ENCODE measurements at places on chromosomes 7 and 10.

- no peak for DNase-seq
These were observed 11.9 kb downstream of the CUX1 start for GRCh38 chr7:101829374-101829773.

GRCh38 chr10:5685764-5686240 is 1.2 kb downstream of the TASOR2 start:
- DNase-seq: no peak

- DNase-seq: no peak
These were observed 296.0 kb upstream of the MKI67 start for GRCh38 chr10:128422190-128422589.

DNA sequence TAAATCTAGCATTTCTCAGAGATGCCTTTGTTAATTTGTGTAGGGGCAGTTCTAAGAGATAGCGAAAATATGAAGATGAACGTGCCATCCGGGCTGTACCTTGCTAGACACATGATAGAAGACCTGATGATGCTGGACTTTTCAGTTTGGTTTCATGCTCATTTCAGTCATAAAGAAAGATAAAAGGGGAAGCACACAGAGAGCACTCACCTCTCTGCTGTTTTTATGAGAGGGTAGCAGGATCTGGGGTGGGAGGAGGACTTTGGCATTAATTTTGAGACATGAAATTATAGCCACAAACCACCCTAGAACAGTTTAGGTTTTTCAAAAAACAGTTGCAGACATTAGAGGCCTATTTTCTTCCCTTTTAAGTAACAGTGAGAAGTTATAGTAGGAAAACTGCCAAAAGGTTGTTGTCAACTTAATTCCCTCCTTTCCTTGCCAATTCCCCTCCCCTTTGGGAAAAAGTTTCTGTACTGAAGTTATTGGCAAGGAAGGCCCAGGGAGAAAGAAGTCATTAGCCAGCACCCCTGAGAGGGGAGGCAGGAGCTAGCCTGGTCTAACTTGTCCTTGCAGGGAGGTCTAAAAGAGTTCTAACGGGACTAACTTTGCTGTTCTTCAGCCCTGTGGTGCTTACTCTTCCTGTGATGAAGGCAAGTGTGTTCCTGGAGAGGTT is 2.6 kb downstream of the ST7 start:
- no peak for DNase-seq

DNA sequence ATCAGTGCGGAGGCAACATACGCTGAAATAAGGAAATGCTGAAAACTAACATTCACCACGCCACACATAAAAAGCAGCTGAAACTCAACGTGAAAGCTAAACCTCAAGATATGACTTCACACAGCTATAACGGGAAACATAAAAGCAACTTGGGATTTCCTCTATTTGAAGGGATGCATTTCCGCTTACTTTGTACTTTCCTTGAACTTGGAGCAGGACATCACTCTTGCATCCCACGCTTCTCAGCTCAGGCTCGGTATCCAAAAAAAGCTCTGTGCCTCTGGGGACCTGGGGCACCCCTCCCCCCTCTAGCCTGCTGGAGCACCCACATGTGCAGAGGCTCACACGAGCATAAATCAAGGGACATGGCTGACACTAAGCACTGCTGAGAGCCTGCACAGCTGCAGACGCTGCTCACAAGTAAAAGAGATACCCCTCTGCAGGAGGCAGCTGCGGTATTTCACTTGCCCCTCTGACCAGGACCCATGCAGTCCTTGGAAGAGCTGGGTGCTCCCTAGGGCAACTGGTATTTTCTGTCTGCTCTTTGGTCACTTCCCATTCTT is 34.2 kb downstream of the PARD3 start:
- no peak for DNase-seq

- DNase-seq: no peak
These were observed 19.9 kb downstream of the CCDC3 start for GRCh38 chr10:12981570-12981969.

DNA sequence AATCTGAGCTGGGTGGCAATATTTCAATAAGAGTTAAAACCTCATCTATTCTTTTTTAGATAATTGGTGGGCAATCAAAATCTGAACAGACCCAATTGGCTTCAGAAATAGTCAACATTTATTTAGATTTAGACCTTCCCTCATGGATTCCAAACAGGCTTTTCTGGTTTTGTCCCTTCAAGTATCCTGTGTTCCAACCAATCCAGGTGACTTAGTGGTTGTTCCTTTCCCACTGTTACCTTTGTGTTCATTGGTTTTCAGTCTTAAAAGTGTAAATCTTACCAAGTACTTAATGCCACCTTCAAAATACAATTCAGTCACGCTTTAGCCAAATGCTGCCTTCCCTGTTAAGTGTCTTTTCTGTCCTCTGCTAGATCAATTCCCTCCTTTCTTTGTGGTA is 85.9 kb downstream of the AHR start:
- DNase-seq: no peak

DNA sequence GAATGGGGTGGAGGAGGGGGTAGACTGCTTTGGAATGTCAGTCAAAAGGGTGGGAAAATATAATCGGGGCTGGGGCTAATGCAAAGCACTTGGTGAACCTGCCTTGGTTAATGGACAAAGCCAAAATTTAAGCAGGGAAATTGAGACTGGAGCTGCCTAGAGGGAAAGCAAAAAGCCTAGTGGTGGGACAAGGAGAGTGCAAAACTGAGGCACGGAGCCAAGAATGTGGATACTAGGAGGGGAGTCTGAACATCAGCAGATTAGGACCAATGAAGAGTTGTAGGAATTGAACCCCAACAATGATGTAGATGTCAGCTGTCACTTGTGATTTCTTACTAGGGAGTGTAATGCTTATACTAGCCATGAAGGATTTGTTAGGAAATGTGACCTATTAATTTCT is 195.9 kb downstream of the MDFIC start:
- DNase-seq: no peak

GRCh38 chr10:72338180-72338579 is 16.5 kb downstream of the DNAJB12 start:
- DNase-seq: no peak

- no peak for DNase-seq
These were observed 13.7 kb upstream of the MACROH2A2 start for GRCh38 chr10:70038923-70039322.

- no peak for DNase-seq
These were observed 7.9 kb downstream of the FAM20C start for GRCh38 chr7:200290-200689.

- no peak for DNase-seq
These were observed 27.9 kb upstream of the GATA3 start for GRCh38 chr10:8026349-8027259.

DNA sequence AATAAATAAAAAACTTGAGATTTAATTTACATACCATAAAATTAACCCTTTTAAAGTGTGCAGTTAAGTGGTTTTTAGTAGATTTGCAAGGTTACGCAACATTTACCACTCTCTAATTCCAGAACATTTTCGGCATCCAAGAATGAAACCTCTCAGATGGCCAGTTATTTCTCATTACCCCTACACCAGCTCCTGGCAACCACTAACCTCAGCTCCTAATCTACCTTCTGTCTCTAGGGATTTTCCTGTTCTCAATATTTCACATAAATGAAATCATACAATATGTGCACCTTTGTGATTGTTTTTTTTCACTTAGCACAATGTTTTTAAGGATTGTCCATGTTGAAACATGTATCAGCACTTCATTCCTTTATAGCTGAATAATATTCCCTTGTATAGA is 45.1 kb downstream of the INPP5F start:
- DNase-seq: no peak

- no peak for DNase-seq
These were observed 488.0 kb upstream of the POM121L12 start for GRCh38 chr7:52547308-52547910.

DNA sequence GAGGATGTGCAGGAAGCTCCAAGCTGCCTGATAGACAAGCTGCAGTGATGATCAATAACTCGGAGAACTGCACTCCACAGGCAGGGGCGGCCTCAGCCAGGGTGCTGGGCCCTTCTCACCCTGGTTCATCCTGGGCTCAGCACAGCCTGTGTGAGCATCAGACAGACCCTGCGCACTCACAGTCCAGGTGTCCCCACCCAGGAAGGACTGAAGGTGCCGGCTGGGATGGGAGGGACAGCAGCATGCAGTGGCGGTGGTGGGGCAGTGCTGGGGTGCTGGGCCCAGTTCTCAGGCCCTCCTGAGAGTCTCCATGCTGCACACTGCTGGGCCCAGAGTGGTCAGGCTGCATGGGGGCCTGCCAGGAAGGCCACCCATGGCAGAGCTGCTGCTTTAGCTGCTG is 74.1 kb downstream of the ITIH5 start:
- no peak for DNase-seq

GRCh38 chr10:14507176-14507575 is 176.5 kb upstream of the FRMD4A start:
- no peak for DNase-seq

GRCh38 chr10:91632671-91633550 is at the start of gene PPP1R3C:
Gene PPP1R3C, minus strand, starts transcription at chr10:91633071. Its CDS starts 102 bp downstream, at chr10:91632969.
- peak; percentile 68 for DNase-seq

DNA sequence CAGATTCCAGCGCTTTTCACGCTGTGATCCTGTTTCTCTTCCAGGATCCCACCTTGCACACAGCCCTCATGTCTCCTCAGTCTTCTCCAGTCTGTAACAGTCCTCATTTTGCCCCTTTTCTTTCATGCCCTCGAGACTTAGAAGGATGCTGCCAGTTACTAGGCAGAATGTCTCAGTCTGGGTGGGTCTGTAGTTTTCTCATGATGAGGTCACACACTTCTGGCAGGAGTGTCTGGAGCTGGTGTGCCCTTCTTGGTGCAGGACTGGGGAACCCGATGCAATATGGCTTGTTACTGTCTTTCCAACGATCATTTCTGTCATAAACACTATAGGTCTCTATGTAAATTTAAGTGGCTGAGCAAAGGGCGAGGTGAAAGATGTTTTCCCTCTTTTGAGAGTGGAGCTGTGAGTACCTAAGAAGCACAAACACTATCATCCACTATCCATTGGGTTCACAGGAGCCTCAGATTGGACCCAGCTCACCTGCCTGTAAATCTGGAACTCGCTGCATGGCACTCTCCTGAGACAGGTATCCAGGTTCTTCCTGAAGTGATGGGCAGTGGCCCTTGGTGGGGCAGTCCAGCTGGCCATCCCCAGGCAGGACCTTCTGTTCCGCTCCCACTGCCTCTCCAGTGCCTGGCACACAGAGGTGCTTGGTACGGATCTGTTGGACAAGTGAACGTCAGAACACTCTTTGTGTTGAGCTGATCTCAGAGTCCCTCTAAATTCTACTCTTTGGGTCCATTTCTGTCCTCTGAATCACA is 64.3 kb upstream of the ZNF32 start:
- DNase-seq: no peak

GRCh38 chr7:80630608-80631405 is 7.6 kb upstream of the CD36 start:
- no peak for DNase-seq

GRCh38 chr7:112290065-112290464 is 83.6 kb downstream of the ZNF277 start:
- DNase-seq: no peak

- DNase-seq: no peak
These were observed 237.1 kb upstream of the NRP1 start for GRCh38 chr10:33571616-33572015.

GRCh38 chr7:132211971-132212370 is 364.3 kb downstream of the PLXNA4 start:
- DNase-seq: no peak

DNA sequence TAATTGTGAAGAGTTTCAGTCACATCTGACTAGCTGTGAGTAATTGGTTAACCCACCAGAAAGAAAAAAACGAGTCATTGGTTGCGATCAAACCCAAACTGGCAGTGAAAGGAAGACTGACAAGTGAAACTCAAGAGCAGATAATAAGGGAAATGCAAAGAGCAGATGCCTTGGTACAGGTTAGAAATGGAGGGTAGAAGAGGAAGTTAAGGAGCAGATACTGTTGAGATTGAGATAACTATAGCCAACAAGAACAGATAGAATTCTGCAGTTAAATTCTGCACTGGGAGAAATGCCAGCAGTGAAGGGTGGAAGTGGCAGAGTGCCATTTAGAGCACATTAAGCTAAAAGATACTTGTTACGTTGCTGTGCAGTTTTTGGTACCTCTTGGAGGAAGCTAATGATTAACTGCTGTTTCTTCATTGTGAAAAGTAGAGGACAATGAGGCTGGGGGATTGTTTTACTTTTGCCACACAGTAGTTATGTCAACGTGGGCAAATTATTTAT is 65.8 kb downstream of the CDK13 start:
- no peak for DNase-seq

DNA sequence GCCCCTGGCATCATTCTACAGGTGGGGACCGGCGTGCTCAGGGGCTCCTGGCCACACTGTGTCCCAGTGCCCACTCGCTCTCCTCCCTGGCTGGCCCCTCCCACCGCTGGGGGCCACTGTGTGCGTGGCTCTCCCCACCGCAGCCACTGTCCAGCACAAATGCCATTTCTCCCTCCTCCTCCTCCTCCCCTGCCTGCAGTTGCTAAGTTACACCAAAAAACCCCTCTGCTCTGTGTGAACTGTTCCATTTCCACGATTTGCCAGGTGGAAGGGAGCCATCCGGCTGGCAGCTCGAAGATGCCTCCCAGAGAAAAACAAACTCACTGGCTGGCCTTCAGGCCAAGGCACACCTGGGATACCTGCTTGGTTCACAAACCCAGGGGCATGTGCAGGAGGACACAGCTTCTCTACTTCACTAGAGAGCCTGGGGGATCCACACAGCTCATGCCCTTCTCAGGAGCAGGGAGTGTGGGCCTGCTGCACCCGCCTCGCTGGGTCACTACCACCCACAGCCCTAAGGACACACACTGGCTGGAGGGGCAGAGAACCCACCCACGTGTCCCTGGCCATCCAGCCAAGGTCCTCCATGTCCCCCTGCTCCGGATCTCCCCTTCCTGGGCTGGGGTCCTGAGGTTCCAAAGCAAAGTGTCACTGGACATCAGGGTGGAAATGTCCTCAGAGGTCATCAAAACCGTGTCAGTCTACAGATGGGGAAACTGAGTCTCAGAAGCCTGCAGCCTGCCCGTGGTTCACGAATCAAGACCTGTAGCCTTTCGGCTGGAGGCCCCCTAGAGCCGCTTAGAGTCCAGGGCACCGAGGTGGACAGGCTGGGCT is 1.7 kb downstream of the RASGEF1A start:
- no peak for DNase-seq

GRCh38 chr10:24518981-24519597 is 204.6 kb downstream of the ARHGAP21 start:
- no peak for DNase-seq

DNA sequence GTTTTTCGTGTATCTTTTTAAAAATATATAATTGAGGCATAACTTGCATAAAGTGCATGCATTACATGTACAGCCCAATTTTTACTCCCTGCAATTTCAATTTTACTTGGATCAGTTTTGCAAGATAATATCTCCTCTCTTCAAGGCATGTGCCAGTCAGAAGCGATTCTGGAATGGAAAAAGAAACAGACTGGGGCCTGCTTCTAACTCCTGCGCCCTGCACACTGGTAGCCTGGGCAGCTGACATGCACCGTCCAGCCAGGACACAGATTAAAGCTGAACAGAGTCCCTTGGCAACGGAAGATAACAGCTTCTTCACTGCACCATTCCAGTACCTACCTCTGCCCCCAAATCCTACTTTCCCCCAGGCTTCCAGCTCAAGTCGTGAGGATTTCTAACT is 182.1 kb downstream of the FAM107B start:
- no peak for DNase-seq

All from NCI-H1417 treated with DMSO at 0.1 percent for 48 hours (cell line).